NCI-H774 (cell line): ENCODE measurements at places on chromosomes 3 and 15.

GRCh38 chr15:101188637-101189408, 63.0 kb downstream of the CHSY1 start:
- DNase-seq, result peak; percentile 36

DNA sequence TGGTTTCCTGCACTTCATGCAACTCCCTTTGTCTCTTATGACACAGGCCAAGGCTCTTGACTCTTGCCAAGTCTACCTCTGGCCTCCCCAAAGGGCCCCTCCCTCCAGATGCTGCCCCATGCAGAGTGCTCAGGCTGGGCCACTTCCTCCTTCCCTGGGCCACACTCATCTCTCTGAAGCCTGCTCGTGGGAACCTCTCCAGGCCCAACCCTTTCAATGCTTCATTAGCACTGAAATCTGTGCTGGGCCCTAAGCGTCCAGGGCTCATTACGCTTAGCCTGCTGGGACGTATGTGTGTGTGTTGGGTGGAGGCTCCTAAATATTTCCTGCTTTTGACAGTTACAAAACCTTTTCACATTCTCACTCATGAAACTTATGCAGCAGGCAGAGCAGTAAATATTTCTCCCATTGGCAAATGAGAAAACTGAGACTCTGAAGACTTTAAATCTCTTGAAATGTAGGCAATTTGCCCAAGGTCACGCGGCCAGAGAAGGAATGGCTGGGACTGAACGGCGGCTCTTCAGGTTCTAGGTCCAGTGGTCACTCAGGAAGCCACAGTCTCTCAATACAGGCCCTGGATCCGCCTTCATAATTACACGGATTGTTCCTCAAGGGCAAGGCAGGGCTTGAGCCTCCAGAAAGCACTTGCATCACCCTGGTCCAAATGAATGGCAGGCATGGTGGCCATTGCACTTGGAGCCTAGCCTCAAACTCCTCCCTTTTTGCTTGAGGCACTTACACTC, 241.7 kb upstream of the HES1 start:
- no peak for DNase-seq

GRCh38 chr15:87631093-87631492, 625.4 kb downstream of the NTRK3 start:
- DNase-seq, result no peak

GRCh38 chr15:63763476-63764123, 70.1 kb downstream of the HERC1 start:
- no peak for DNase-seq

GRCh38 chr3:138148503-138148902, 16.3 kb upstream of the A4GNT start:
- no peak for DNase-seq

DNA sequence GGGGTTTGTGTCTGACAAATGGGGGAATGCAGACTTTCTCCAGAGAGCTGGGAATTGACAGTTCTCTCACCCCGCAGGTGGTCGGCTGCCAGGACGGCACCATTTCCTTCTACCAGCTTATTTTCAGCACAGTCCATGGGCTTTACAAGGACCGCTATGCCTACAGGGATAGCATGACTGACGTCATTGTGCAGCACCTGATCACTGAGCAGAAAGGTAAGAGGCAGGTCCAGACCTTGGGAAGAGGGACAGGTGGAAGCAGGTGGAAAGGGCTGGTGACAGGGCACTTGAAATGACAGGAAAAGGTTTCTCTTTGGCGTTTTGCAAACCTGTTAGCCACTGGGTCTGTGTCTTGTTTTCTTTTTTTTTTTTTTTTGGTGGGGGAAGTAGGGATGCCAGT, 36.6 kb downstream of the IFT122 start:
- no peak for DNase-seq
